ENCODE measurements at places on chromosomes 1 and 21.

DNA sequence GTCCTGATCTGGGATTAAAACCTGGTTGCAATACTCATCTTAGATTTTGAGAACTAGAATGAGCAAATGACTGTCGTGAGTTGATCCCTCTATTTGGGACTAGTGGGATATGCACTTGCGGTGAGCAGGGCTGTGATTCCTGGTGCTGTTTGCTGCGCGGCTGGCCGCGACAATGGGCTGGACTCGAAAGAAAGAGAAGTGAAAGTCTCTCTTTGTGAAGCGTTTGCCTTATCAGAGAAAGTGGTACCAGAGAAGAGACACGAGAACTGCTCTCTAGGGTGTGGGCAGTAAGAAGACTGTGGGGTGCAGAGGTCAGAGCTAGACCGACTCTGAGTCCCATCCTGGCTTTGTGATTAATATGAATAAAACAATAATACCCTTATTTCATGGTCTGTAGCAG, 8.6 kb downstream of the ST6GALNAC3 start:
- no peak for DNase-seq

DNA sequence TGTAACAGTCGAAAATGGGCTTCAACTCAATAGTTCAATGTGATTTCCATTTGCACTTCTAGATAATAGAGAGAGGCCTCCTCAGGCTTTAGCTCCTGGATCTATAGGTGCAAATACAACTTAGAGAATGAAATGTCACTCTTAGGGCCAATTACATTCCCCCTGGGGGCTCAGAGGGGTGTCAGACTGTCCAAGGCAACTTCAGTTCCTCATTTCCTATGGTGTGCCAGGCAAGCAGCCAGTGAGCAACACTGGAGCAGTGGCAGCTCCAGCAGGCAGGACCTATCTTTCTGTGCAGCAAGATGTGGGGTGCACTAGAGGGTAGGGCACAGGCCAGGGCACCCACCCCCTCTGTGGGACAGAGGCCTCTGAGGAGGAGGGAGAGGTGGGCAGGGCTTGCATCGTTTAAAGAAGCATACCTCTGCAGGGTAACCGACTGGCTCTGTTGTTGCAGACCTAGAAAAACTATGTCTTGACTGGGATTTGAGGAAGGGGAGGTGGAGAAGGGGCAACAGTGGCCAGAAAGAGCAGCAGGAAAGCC, 97.3 kb downstream of the SUSD4 start:
- DNase-seq = no peak

- DNase-seq = no peak
These were observed 3.4 kb upstream of the RPE65 start for GRCh38 chr1:68453060-68453670.

DNA sequence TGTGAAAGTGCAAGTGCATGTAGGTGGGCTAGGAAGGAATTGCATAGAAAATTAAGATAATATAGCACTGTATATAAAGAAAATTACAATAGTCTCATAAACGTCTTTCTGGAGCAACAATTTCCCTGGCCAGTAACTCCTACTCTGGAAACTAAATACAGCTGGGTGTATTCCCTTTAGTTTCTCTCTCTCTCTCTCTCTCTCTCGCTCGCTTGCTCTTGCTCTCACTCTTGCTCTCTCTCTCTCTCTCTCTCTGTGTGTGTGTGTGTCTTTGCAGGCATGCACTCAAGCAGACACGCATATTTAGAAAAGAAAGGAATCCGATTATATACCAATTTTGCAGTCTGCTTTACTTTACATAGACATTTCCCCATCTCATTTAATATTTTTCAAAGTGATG, 14.7 kb downstream of the S100A10 start:
- DNase-seq = no peak

DNA sequence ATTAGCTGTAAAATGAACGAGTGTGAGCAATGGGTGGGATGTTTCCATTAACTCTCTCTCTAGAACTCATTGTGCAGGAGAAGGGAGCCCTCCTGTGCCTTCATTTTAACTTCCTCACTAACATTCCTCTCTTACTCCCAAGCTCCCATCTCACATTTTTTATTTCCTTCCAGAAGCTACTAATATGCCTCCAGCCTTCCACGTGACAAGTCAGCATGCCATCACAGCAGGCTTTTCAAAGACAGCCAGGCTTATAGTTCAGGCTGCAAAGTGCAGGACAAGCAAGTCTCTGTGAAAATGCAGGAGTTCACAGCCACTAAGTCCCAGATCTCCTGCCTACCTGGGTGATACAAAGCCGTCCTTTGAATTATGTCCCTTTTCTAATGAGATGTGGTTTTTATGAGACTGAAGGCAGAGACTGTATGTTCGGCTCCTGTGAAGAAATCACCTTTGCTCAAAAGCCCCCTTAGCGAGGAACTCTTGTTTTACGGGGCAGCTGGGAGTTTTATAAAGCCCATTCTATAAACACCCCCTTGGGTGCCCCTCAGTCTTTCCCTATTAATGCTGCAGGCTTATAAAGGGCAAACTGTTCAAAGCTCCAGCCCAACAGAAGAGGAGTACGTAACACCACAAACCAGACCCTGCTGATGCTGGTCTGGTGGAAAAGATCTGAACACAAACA, 14.8 kb upstream of the ANGPTL7 start:
- no peak for DNase-seq

- no peak for DNase-seq
These were observed 253.6 kb upstream of the IRF2BP2 start for GRCh38 chr1:234863551-234863971.

- no peak for DNase-seq
These were observed 11.6 kb upstream of the PTPRF start for GRCh38 chr1:43518935-43519686.

DNA sequence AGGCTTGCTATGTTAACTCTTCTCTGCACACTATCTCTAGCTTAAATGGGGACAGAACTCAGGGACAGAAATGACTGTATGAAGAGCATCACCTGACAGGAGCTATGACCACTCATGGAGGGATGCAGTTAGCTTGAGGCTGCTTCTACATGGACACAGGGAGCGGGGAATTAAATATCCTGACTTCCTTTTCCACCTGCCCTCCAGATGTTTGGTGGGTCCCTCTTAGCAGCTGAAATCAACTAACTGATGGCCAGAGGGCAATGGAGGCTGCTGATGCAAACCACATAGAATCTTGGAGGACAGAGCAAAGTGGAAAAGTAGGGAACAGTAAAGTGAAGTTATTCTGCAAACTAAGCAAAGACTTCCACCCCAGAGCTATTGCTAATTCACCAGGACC, 214.1 kb downstream of the USH2A start:
- DNase-seq = no peak

- DNase-seq = no peak
These were observed 351.6 kb upstream of the PLXNA2 start for GRCh38 chr1:208595745-208596144.

- no peak for DNase-seq
These were observed 72.8 kb downstream of the MORN1 start for GRCh38 chr1:2318314-2319278.

DNA sequence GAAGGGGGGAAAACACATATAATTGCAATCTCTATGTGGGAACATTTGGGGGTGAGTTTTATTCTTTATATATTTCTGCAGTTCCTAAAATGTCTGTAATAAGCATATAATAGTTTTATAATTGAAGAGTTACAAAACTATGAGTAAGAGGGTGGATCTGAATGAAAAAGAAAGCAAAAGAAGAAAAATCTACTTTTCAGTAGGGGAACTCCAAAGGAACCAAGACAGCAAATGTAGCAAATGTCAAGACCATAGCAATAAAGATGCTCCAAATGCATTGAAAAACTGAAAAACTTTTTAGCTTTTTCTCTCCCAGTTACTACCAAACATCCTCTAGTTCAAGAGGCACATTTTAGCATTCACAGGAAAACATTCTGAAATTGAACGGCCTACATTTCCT, 434.8 kb downstream of the LMO4 start:
- DNase-seq = peak; percentile 4

- DNase-seq = peak; percentile 7
These were observed 248.4 kb downstream of the DENND1B start for GRCh38 chr1:197526736-197527371.

DNA sequence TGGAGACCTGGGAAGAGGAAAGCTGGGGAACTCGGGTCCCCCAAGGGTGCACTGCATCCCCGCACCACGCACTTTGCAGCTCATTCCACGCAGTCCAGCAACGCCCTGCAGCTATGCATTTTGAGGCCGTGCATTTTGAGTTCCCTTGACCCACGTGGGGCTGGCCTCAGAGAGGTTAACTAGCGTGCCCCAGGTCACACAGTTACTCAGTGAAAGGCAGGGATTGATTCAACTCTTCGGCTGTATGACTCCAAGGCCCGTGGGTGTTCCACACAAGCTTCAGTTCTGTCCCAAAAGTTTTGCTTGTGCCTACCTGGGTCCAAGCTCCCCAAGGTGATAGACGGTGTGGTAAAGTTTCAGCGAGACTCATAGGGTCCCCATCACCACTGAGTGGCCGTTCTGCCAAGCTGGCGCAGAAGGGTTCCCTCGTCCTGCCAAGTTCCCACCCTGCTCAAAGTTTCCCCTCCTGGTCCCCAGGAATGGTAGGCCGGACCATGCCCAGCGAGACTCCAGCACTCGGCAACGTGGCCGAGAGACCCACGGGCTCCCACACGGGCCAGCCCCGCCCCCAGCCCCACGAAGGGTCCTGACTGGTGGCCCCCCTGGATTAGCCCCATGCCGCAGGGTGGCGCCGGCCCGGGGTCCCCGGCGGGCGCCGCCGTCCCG, 611 bp downstream of the HSPG2 start:
- DNase-seq = no peak

DNA sequence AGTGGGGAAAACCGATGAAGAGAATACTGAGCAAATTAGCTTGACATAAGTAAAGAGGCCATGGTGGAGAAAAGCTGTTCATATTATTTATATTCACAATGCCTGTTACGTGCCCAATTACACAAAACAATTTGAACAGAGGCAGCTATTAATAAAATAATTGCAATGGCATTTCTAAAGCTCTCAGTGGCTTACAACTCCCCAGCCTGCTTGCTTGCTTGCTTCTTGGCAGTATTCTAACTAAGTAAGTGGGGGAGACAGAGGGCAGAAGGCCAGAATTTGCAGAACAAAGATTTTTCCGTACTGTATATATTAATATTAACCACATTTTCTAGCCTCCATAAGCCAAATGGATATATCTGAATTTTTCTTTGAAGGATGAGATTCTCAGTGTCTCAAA, 12.9 kb downstream of the PTPN14 start:
- DNase-seq = no peak

DNA sequence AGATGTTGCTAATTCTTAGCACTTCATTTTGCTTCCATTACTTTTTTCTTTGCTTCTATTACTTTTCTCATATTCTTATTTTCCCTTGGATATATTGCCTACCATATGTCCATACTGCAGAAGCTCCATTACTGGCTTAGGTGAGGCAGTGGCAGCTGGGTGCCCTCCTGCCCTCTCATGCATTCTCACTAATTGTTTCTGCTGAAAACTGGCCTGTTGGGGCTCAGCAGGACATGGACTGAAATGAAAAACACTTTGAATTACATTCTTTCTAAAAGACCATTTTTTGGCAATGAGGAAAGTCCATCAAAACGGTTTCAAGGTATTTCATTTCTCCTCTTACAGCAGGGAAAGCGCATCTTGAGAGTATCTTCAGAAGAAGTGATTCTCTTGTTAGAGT, 122.9 kb downstream of the MAST2 start:
- DNase-seq = no peak

DNA sequence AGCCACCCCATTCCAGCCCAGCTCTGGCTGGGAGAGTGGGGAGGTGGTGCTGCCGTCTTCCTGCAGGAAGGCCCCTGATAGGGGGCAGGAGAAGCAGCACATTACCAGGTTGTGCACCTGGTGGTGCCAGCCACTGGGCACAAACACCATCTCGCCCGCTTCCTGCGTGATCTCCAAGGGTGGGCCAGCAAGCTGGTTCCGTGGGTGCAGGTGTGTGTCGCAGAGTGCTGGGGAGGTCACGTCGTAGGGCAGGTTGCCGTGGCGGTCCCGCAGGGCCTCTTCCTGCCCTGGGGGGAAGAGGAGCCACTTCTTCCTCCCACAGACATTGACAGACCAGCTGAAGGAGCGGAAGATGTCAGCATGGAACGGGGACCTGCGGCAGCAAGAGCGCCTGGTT, 1.8 kb downstream of the JMJD4 start:
- DNase-seq = no peak

- DNase-seq = no peak
These were observed 54.8 kb upstream of the CD34 start for GRCh38 chr1:207965392-207966387.

DNA sequence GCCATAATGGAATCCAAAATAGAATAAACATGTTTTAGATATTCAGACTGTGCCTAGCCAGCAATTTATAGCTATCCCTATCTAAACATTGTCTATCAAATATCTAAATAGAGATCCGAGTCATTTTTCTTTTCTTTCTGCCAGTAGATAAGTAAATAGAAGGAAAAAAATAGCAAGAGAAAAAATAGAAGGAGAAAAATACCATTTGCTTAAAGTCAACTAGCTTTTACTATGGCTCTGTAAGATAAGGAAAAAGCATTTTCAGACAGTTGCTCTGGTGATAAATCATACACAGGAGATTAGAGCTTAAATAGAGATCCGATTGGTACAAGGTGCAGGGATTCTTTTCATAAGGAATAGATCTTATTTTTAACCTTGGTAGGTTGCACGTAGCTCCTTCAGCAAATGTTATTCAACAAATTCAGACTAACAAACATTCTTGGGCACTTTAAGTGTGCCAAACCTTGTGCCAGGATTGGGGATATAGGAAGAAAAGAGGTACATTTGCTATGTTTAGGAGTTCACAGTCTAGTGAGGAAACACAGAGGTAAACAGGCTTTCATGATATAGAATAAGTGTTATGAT, 70.1 kb upstream of the CCDC190 start:
- no peak for DNase-seq

- DNase-seq = no peak
These were observed 1397.2 kb downstream of the MRPL39 start for GRCh38 chr21:24210130-24210529.

- DNase-seq = no peak
These were observed 16.6 kb upstream of the BMP8A start for GRCh38 chr1:39474810-39475209.

GRCh38 chr1:117843791-117844190, 85.6 kb downstream of the GDAP2 start:
- no peak for DNase-seq

- DNase-seq = peak; percentile 51
These were observed 4.7 kb downstream of the DNALI1 start for GRCh38 chr1:37561133-37562132.

DNA sequence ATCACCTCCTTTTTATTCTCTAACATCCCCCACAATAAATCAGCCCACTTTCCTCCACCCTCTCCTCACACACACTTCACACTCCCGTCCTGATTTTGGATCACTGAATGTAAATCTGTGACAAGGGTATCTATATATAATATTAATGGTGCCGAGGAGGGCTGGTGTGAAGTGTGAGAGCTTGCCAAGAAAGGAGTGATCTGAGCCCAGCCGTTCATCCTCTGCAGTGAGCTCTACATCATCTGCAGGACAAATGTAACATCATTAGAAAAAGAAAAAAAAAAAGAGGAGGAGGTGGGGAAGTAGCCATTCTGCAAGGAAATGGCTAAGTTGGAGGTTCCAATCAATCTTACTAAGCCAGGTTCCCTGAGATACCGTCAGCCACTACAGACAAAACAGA, 291.7 kb upstream of the RRP15 start:
- no peak for DNase-seq

GRCh38 chr21:44846485-44847260, 26.8 kb downstream of the PTTG1IP start:
- DNase-seq = peak; percentile 58

GRCh38 chr1:54803761-54804470, 2.8 kb upstream of the TTC22 start:
- DNase-seq = no peak

GRCh38 chr1:87535551-87535950, 206.9 kb downstream of the LMO4 start:
- no peak for DNase-seq

- DNase-seq = no peak
These were observed 4.7 kb upstream of the VASH2 start for GRCh38 chr1:212945463-212946160.

- no peak for DNase-seq
These were observed 57.7 kb downstream of the UBE2T start for GRCh38 chr1:202283991-202284390.
